Iris pigment epithelial cell (primary cell): ENCODE measurements at places on chromosomes 1 and 21.

DNA sequence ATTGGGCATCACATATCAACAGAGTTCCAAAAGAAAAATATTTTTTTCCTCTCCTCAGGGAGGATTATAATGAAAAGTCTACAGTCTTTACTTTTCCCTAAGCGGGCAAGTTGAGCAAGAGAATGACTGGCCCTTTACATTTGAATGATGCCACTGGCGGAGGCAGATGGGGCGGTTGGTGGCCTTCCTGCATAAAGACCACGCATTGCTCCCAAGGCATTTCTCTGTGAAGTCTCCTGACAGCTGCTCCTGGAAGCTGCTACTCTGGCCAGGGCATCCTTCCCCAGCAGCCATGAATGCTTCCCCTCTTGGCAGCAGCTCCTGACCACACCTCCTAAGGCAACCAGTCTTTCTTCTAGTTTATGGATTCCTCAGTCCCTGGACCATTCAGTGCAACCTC is 161.1 kb upstream of the RRP15 start:
- DNase-seq = no peak

DNA sequence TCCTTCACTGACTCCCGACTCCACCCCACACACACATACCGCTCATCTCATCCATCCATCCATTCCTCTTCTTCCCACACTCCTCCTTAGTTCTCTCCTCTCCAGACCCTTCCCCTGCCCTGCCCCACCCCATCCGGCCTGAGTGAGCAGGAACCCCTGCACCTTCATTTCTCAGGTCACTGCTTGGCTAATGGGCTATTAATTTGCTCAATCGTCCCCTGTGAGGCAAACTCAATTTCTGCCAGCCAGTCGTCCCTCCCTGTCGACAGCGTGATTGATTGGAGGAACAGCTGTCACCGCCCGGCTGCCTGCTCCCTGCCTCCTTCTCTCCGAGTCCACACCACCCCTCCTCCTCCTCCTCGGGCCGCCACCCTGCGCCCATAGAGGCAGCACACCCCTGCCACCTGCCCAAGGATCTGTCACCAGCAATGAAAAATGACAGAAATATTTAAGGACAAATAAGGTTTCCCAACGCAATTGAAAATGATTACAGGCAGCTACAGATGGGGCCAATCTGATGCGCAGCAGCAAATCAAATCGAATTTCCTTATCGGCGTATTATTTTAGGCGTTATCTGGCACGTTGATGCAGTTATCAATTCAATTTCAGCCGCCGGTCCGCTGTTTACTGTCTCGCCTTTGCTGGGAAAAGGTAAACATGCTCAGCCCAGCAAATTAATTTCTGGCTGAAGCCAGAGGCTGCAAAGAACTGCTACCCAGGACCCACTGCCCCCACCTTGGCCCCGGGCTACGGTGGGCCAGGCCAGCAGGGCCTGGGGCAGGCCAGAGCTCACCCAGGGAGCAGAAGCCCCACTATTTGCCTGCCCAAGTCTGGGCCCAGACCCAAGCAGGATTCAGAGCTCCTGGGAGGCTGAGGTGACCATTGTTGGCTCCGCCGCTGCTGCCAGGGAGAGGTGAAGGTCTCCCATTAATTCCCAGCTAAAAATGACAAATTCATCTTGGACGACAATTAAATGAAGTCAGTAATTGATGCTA is 71.3 kb downstream of the TMEM53 start:
- DNase-seq = no peak

GRCh38 chr1:222935239-222935900 is 120.5 kb downstream of the DISP1 start:
- no peak for DNase-seq

GRCh38 chr1:151570819-151571218 is 30.7 kb downstream of the TUFT1 start:
- DNase-seq = no peak

DNA sequence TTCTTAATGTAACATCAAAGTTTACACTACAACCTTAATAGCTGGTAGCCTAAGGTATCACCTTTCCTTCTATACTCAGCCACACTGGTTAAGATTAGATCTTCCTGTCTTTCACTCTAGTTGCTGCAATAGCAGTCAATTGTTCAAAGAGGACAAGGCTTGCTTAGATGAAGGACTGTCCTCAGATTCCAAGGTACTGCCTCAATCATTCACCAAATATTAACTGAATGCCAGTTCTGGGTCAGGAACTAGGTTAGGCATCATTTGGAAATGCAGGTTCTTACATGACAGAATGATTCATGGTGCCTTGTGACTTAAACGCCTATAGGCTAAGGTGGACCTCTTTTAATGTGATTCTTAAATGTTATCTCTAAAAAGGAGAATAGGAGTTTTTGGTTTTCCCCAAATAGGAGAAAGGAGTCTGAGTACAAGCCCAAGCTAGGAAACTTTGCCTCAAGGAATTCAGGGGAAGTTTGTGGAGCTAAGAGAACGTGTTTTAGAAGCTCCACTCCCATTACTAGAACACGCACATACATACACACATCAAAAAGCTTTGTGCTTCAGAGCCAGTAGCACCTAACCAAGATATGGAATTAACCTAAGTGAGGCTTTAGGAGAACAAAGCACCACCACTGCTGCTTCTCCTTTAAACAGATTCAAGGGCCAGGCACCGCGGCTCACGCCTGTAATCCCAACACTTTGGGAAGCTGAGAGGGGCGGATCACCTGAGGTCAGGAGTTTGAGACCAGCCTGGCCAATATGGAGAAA is 8.5 kb upstream of the WDR47 start:
- no peak for DNase-seq

GRCh38 chr1:233394860-233395717 is 67.6 kb downstream of the MAP3K21 start:
- peak; percentile 63 for DNase-seq

DNA sequence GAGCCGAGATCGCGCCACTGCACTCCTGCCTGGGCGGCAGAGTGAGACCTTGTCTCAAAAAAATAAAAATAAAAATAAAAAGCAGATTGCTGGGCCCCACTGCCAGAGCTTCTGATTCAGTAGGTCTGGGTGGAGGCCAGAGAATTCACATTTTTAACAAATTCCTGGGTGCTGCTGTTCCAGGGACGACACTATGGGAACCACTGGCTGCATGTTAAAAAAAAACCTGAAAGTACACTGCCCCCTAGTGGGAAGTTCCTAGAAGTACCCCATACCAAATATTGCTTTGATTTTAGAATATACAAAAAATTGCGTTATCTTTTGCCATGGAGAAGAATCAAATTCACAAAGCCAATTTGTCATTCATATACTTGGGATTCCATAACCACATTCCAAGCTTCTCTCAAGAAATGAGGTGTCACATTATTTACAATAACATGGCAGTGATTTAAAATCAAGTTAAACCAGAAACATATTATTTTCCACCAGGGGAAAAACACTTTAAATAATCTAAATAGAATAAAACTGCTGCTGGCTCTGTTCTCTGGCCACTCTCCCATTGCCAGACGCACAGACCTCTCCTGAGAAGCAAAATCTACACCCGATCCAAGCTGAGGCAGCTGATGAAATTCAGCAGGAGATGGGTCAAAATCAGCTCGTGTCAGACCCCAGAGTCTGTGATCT is 27.4 kb downstream of the SYF2 start:
- DNase-seq = peak; percentile 55

DNA sequence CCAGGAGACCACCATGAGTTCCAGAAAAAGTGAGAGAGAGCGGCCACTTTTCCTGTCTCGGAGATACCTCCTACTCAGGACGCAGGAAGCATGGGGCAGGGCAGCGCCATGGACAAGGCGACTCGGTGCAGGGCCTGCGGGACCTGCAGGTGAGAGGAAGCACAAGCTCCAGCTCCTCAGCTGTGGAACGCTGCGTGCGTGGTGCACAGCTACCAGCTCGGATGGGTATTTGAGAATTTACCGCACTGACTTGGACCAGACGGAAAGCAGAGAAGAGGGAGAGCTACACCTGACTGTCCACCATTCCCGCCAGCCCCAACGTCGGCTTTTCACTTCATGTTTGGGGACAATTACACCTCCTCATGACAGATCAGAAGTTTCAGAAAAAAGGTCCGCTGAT is 8.2 kb upstream of the CDK11A start:
- DNase-seq = no peak

DNA sequence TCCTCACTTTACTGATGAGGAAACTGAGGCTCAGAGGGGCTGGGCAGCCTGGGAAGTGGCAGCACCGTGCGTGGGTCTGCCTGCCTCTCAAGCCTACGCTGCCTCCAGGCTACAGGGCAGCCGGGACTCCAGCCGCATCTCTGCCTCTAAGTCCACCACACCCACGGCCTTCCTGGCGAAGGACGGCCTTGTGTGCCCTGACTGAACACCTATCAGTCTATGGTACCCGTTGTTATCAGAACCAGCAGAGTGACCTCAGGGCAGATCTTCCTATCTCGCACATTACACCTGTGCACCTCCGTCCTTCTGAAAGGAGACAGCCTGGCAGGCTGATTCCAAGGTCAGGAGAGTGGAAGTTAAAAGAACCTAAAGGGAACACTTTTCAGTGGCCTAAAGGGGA is 35.7 kb upstream of the SLC30A1 start:
- no peak for DNase-seq

DNA sequence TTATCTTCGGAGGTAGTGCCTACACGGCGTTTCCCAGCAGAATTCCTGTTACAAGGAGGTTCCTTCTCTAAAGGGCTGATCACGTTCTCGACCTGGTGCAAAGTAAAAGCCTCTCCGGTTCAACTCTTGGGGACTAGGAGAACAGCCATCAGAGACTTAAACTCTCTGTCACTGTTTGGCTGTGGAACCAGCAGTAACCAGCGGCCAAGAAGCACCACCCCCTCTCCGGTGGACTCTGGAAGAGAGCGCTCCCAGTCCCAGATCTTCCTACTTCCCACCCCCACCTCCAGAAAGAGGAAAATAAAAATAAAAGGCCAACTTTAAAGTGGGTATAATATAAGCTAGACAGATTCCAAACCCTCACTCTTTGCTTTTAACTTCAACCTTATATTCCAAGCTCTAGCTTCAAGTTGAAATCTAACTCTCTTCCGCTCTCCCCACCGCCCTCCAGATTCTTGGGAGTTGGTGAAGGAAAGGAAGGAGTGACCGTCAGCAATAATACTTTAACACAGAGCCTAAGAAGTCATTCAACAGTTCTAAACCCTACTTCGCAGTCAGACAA is 2.9 kb downstream of the BRINP3 start:
- DNase-seq = no peak
